ENCODE measurements at places on chromosomes 13 and 19.
A peak's percentile ranks its signal among the peaks of the same experiment; 100 is the strongest.

DNA sequence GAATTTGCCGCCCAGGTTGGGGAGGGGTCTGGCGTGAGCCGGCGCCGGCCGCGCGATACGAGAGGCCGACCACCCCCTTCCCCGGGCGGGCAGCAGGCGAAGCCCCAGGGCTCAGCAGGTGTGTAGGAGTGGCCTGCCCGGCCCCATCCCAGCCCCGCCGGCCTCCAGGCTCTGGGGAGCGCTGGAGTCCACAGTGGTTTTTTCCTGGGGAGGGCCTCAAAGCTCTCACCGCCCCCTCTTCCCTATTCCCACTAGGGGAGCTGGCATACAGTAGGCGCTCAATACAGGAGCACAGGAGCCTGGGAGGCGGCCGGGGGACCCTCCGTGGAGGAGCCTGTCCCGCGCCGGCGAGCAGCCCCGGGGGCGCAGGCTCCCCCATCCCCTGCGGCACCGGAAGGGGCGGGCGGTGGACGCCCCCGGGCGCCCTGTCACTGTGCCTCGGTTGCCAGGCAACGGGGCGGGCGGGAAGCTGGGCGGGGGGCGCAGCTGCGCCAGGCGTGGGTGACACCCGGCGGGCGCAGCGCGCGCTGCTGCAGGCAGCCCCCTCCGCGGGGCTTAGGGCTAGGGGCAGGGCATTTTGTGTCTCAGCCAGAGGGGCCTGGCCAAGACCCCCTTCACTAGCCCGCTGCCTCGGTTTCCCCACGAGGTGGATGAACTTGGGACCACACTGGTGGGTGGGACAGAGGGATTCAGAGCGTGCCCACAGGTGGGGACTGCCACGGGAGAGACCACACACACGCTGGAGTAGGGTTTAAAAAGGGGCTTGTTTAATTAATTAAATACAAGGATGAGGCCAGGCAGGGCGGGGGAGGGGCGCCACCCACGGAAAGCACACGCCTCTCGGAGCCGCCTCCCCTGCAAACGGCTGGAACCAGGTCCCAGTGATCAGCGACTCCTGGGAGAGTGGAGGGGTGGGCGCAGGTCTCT lies 3.6 kb upstream of the REXO1 start:
- peak; percentile 46 for DNase-seq

DNA sequence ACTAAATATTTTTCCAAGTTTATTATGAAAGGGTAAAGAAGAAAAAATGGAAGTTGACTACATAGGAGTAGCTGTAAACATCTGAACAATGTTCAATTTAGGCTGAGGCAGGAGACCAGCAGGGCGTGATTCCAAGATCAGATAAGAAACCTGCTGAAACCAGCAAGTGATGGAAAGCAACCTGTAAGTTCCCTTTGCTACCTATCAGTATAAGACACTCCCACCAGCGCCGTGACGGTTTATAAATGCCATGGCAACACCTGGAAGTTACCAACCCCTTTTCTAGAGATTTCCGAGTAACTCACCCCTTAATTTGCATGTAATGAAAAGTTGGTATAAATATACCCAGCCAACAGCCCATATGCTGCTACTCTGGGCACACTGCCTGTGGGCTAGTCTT lies 1.1 kb upstream of the ZNF45 start:
- DNase-seq: no peak

DNA sequence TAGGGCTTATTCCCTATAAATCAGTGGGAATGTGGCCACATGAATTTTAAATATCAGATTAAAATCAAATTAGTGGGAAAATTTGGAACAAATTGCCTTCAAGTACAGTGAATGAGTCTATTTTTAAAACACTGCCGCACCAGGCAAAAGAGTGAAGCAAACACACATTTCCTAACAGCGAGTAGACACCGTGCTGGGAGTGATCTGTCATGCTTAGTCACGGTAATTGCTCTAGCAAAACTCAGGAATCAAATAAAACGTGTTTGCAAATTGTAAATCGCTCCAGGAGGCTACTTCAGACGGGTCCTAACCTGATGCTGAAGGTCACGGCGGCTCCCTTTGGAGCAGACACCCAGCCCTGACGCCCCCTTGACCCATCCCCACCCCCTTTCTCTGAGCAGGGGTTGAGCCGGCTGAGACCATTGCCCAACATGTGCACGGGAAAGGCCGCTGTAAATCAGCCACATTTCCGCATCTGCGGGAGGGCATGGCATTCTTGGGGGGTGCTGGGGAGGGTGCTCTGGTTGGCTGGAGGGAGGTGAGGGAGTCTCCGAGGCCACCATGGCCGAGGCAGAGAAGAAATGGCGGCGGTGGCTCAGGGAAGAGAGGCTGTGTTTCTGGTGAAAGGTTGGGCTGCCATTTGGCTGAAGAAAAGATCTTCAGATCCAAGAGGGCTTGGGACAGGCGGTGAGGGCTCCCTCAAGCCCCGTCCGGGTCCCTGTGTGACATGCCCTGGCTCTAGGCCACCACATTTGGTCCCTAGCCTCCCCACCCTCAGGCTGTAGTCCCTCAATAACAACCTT lies 8.9 kb downstream of the CEBPA start:
- DNase-seq: no peak

DNA sequence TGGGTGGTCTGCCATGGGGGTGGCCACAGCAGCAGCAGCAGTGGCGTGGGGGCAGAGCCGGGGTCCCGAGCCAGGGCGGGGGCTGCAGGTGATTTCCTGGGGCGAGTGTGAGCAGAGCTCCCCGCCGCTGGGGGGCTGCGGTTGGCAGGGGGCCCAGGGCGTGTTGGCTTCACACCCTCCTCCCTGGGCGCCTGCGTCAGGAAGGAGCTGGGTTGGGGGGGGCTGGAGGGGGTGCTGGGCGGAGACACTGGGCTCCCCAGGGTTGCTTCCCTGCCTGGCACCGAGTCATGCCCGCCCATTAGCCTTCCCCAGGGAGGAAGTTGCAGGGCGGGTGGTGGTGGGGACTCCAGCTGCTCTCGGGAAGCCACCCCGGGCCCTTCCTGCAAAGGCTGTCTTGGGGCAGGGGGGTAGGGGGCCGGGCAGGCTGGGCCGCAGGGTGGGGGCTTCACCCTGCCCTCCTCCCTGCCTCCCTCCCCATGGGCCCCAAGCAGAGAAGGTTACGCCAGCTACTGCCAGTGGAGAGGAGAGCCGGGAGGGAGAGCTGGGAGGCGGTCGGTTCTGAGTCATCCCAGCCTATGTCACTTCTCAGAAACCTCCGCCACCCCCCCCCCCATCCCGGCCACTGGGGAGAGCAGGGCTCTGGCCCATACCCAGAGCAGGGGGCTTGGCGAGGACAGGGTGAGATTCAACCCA lies 4.6 kb downstream of the MIDN start:
- DNase-seq: peak; percentile 69
